ENCODE measurements at places on chromosomes 7 and 10. TPM values are rescaled to one million over a fixed set of nuclear protein-coding genes. Genes with fewer than 3 reads are reported as not detected.

- DNase-seq = no peak
Observed at GRCh38 chr10:86803156-86803555, 46.7 kb downstream of the BMPR1A start.

DNA sequence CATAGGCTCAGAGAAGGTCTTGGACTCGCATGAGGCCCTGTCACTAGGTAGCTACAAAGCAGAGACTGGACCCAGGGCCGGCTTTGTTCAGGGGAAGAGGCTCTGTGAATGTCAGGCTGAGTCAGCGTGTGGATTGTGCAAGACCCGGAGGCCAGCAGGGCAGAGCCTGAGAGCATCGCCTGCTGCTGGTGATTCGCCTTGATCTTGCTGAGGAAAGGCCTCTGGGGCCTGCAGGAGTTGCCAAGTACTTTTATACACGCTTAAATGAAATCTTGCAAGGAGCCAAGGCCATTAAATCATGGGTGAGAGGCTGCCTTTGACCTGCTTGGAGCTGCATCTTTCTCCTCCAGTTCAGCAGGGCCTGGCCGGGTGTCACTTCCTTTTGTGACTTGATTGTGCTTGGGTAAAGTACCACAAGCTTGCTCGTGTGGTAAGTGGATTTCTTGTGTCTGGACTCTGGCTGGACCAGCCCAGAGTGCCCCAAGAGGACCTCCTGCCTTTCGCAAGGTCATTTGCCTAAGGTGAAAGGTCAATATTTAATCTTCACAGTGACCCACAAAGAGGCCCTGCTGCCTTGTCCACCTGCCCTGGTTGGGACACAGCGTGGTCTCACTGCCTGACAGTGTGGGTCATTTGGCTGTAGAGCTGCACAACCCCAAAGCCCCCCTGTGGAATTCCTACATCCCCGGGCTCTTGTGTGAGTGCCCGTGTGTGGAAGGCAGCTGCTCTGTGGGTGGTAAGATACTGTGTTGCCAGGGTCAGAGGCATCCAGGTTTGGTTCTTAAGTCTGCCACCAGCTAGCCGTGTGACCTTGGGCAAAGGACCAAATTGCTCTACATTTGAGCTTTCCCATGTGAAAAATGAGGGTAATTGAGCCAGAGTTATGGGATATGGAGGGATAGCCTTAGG lies 38.6 kb upstream of the SH2D4B start:
- DNase-seq = peak; percentile 94

DNA sequence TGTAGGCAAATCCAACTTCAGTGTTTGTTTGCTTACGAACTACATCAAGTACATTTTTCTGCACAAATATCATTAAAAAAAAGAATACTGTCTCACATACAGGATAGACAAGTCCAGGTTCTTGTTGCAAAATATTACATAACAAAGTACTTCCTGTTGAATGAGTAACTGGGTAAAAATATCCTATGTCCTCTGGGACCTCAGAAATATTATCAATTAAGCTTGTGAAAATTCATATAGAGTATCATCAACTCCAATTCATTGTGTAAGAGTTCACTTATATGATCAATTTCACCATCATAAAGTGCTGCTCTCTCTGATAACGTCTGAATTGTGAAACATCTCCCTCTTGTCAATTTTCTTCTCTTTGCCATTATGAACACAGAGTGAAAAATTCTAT lies 22.6 kb downstream of the HERC4 start:
- no peak for DNase-seq

DNA sequence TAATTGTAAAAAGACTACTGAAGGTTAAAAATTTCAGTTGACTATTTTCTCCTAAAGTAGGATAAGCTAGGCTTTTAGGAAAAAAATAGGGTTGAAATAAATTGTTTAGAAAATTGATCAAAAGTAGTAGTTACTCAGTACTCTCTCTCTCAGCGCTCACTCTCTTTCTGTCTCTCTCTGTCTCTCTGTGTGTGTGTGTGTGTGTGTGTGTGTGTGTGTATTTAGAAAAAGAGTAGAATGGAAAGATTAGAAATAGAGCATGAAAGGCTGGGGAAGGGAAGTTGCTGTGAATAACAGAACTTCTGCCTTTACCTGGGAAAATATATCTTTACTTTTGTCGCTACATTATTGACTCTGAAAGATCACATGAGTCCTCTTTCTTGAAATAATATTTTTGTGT lies 20.6 kb downstream of the ADK start:
- DNase-seq = no peak

DNA sequence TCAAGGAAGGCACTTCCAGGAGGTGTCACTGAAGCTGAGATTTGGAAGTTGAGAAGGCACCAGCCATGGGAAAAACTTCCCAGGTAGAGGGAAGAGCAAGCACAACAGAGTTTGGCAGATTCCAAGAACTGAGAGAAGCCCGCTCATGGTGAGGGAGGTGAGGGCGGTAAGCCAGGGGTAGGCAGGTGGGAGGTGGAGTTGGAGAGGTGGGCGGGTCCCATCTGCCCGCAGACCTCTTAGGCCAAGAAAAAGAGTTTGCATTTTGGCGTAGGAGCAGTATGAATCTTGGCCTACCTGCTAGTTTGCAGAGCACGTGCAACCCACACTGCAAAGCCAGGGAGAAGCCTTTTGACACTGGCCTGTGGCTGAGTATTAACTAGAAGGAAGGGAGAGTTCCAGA lies 18.8 kb downstream of the FRMPD2 start:
- DNase-seq = no peak

DNA sequence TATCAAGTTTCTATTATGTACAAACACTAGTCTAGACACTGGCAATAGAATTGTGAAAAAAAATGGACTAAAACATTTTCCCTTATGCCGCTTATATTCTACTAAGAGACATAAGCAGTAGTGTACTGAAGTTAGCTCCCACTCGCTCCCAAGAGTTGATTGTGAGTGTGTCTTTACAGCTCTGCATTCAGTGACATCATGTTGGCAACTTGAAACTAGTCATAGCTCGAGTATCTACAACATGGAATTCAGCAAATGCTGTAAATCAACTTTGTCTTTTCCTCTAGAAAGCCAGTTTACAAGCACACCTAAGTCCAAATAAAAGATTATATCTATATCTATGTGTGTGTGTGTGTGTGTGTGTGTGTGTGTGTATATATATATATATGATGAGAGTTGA lies 58.8 kb upstream of the MAGI2 start:
- no peak for DNase-seq

DNA sequence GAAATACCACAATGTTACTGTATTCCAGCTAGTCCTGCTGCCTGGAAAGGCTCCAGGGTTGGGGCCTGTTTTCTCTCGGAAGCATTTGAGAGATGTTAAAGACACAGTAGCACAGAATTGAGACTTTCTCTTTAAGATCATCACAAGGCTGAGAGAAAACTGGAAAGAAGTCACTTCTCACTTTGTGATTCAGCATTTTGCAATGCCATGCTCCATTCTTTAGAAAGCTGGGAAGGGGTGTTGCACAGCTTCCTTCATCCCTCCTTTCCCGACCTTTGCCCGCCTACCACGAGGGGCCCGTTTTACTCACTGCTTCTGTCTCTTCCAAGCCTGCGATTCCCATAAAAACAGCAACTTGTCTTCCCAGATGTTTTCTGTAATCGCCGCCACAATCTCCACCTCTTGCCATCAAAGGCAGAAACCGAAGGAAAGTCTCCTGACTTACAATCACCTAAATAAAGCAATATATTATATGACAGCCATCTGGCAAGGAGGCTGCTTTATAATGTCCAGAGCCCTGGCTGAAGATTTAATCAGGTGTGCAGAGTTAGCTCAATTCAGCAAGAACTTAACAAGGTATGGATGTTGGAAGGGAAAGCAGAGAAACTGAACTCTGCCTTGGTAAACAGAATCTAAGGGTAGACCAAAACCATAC lies 18.9 kb downstream of the NOD1 start:
- DNase-seq = no peak

DNA sequence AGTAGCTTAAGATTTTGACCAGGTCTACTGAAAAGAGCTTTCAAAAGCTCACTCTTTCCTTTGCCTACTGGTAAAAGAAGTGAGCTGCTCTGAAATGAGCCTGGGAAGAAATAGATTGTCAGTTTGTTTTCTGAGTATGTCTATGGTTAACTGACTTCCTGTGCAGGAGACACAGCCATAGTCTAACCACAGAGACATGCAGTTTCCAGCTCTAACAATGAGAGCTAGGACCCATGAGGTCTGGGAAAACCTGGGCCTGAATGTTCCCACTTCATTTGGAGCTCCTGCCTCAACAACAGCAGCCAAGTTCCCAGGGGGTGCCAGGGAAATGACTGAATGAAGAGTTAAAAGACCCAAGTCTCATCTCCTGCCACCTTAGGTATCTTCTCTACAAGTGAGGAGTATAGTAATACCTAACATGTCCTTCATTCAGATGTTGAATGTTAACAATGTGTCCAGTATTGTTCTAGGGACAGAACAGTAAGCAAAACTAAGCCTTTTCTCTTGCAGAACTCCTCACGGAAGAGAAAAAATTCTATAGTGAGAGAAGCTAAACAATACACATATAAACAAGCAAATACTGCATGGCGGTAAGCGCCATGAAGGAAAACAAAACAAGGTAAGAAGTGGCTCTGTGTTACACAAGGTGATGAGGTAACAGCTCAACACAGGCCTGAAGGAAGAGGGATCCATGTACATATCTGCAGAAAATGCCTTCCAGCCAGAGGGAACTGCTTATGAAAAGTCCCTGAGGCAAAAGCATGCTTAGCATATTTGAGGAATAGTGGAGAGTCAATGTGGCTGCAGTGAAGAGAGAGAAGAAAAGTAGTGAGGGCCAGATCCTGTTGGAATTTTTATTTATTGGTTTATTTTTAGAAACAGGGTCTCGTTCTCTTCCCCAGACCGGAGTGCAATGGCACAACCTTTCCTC lies 26.4 kb upstream of the ANKRD1 start:
- no peak for DNase-seq

DNA sequence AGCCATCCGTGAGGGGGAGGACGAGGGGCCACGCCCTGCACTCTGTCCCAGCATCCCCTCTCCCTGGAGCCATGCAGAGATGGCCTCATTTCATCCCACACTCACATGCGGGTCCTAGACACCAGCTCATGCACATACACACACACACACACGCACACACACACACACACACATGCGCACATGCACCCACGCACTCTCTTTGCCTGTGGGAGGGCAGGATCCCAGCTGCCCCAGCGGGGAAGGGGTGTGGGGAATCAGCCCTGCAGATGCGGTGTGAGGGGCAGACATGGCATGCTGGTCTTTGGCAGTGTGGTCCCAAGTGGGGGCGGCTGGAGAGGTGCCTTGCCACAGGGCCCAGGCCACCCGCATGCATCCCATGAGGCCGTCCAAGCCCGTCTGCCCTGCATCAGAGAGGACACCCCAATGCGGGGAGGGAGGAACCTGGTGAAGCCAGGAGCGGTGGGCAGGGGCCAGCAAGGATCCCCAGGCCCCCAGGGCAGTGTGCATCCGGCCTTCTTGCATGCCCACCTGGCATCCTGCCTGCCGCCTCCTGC lies 68.1 kb downstream of the LHPP start:
- DNase-seq = no peak

- no peak for DNase-seq
Observed at GRCh38 chr10:52672880-52673279, 99.7 kb downstream of the MBL2 start.

- no peak for DNase-seq
Observed at GRCh38 chr7:93980744-93981479, 23.2 kb downstream of the BET1 start.

RNF133 gene
- 2.4 TPM for total RNA-seq

INPP5A gene
- 63.5 TPM for total RNA-seq

CCDC136 gene
- total RNA-seq = 12.5 TPM

RBP3 gene
- total RNA-seq = not detected

BTBD16 gene
- total RNA-seq = 51.2 TPM

VWA2 gene
- total RNA-seq = 5.1 TPM
